ENCODE measurements at places on chromosomes 16 and 17.
A peak's percentile ranks its signal among the peaks of the same experiment; 100 is the strongest.

DNA sequence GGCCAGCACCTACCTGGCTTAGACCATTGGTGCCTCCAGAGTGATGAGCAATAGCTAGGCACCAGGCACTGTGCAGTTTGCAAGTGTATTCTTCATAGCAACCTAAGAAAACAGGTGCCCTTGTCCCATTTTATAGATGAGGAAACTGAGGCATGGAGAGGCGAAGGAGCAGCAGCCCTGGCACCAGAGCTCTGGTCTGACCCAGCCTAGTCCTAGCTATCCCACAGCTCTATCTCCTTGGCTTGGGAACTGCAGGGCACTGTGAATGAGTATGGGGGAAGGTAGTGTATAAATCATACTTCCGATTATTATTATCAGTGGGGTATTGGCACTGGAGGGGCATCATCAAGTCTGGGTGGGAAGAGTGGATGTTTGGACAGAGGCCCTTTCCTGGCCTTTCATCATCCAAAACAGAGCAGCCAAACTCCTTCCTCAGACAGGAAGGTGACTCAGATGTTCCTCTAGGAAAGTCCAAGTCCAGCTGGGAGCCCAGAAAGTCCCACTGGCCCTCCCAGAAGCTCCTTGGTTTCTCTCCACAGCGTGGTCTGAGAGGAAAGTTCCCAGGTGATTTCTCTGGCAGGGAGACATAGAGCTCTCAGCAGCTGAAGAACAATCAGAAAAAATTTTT, 32.0 kb upstream of the PLLP start:
- H3K4me1 ChIP-seq = peaks cover 41% of the 10 kb centered on the region
- peak overlapping the region; percentile 96 for H3K27ac ChIP-seq
- H3K36me3 ChIP-seq = no peaks in the 10 kb centered on the region

GRCh38 chr16:55002419-55002818, 71.8 kb downstream of the IRX5 start:
- H3K4me3 ChIP-seq = no peak overlapping the region
- no peak overlapping the region for H3K27ac ChIP-seq
- H3K4me1 ChIP-seq = no peaks in the 10 kb centered on the region

DNA sequence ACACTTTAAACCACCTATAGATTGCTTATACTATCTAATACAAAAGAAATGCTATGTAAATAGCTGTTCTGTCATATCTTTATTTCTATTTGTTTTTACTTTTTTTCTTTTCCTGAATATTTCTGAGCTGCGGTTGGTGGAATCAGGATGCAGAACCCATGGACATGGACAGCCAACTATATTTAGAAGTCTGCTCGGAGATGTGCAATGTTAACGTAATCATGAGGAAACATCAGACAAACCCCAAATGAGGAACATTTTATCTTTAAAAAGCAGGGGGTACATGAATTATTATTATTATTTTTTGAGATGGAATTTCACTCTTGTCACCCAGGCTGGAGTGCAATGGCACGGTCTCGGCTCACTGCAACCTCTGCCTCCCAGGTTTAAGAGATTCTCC, 31.4 kb upstream of the GHDC start:
- H3K27me3 ChIP-seq = no peaks in the 10 kb centered on the region
- H3K4me3 ChIP-seq = no peak overlapping the region
- no peak for DNase-seq
- H3K36me3 ChIP-seq = peaks cover 46% of the 10 kb centered on the region
- peaks cover 7% of the 10 kb centered on the region for H3K4me1 ChIP-seq
- no peak overlapping the region for H3K27ac ChIP-seq

DNA sequence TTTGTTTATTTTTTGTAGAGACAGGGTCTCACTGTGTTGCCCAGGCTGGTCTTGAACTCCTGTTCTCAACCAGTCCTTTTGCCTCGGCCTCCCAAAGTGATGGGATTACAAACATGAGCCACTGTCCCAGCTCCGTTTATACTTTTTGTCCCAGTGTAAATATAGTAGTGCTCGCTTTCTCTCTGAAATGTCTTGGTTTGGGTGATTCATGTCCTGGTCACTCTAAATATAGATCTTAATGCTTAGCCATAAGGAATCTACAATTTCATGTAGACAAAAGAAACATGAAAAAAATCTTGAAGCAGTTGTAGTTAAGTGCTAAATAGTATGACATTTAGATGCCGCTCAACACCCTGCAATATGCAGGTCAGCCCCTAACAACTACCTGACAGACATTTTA, 126.9 kb downstream of the KATNIP start:
- peaks cover 6% of the 10 kb centered on the region for H3K36me3 ChIP-seq
- H3K27ac ChIP-seq = no peak overlapping the region
- DNase-seq = no peak

GRCh38 chr17:27535975-27536374, 79.7 kb downstream of the KSR1 start:
- H3K36me3 ChIP-seq = no peaks in the 10 kb centered on the region
- H3K27me3 ChIP-seq = no peaks in the 10 kb centered on the region
- H3K4me1 ChIP-seq = peaks cover 22% of the 10 kb centered on the region

DNA sequence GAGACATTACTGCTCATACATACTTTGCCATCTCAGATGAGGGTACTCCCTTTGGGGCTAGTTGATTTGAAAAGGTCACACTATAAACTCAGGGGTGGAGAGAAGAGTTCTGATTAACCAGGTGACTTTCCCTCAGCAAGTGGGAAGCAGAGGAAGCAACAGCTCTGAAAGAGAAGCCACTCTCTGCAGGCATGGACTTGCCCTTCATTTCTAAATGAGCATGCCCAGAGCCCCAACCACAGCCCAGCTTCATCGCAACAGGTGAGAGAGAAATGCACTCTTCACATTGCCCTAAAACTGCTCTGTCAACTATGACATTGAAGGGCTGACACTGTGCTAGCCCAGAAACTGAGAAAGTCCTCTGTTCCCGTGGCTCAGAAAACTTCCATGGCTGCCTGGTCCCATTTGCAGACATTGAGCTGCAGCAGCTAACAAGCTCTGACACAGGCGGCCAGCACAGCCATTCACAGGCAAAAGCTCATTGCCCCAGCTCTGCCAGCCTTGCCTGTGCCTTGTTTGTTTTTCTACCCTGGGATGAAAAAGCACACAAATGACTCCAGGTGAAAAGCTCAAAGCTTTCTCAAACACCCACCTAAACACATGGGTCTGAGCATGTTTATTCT, 419.8 kb upstream of the DYNLRB2 start:
- H3K27me3 ChIP-seq = no peaks in the 10 kb centered on the region
- no peak for DNase-seq
- H3K27ac ChIP-seq = no peak overlapping the region
- no peaks in the 10 kb centered on the region for H3K4me1 ChIP-seq
- no peaks in the 10 kb centered on the region for H3K36me3 ChIP-seq

- no peaks in the 10 kb centered on the region for H3K27me3 ChIP-seq
- H3K4me1 ChIP-seq = peaks cover 5% of the 10 kb centered on the region
- no peak overlapping the region for H3K27ac ChIP-seq
- H3K36me3 ChIP-seq = no peaks in the 10 kb centered on the region
- no peak overlapping the region for H3K4me3 ChIP-seq
Observed at GRCh38 chr16:3054965-3055733, 8.8 kb downstream of the MMP25 start.

DNA sequence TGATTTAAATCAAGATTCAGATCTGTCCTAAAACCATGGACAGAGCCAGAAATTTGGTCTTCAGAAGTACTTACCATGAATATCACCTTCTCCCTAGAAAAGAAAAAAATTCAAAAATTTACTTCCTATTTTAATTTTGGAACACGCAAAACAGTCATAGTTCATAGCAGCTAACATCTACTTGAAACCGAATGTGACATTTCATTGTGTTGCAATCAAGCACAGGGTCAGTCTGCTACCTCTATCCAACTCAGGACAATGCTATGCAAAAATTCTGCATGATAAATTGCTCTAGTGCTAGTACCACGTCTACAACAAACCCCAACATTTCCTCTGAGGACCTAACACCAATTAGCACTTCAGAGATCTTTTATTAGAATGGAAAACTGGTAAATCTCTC, 7.7 kb downstream of the JPT1 start:
- H3K4me3 ChIP-seq = no peak overlapping the region
- no peaks in the 10 kb centered on the region for H3K36me3 ChIP-seq
- H3K4me1 ChIP-seq = no peaks in the 10 kb centered on the region
- no peak overlapping the region for H3K27ac ChIP-seq
- no peaks in the 10 kb centered on the region for H3K27me3 ChIP-seq
- no peak for DNase-seq

DNA sequence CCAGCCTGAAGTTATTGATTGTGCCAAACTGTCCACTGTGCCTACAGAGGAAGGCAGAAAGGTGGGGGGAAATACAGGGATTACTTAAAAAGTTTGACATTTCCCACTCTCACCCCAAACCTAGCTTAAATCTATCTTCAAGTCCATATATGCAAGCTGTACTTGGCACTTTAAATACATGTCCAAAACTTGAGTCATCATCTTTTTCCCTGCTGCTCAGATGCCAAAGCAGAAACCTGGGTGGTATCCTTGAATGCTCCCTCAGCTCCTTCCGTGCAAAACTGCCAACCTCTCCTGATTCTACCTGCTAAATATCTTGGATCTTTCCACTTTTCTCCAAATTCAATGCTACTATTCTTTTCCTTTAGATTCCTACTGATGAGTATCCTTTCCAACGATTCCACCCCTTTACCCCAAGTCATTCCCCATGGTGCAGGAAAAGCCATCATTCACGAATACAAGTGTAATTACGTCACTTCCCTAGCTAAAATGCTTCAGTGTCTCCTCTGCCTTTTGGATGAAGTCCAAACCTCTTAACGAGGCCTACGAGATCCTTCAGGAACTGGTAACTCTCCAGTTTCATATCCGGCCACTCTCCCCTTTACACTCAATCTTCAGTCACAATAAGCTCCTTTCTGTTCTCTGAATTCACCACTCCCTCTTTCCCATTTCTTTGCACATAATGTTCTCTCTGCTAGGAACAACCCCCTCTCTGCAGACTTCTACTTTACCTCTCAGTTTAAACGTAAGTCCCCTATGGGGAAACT, 9.3 kb downstream of the BECN1 start:
- no peak overlapping the region for H3K27ac ChIP-seq
- DNase-seq = no peak
- peaks cover 93% of the 10 kb centered on the region for H3K36me3 ChIP-seq
- no peaks in the 10 kb centered on the region for H3K27me3 ChIP-seq
- no peaks in the 10 kb centered on the region for H3K4me1 ChIP-seq
- H3K4me3 ChIP-seq = no peak overlapping the region

- no peak for DNase-seq
- H3K27ac ChIP-seq = no peak overlapping the region
- H3K27me3 ChIP-seq = no peaks in the 10 kb centered on the region
Observed at GRCh38 chr16:87845807-87846619, 23.3 kb downstream of the SLC7A5 start.

DNA sequence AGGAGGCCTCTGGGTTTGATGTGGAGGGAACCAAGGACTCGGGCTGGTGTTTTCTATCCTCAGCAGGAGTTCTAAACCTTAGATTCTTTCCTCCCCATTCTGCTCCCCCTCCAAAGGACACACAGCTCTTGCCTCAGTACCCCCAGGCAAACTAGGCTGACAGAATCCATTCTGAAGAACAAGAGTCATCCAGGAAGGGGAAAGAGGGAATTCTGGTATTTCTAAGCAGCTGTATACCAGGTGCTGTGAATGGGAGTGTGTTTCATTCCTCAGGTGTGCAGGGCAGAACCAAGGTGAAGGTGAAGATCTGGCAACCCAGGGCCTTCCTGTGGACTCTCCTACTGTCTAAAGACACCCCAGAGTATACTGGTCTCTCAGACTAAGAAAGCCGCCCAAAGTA, 4.1 kb downstream of the INPP5K start:
- H3K4me1 ChIP-seq = peaks cover 27% of the 10 kb centered on the region
- peak overlapping the region; percentile 80 for H3K27ac ChIP-seq
- no peaks in the 10 kb centered on the region for H3K27me3 ChIP-seq
- H3K36me3 ChIP-seq = peaks cover 33% of the 10 kb centered on the region
- DNase-seq = no peak

GRCh38 chr17:61251939-61252865, 147.4 kb upstream of the TBX2 start:
- H3K4me1 ChIP-seq = peaks cover 6% of the 10 kb centered on the region
- H3K27me3 ChIP-seq = no peaks in the 10 kb centered on the region
- peak; percentile 90 for DNase-seq
- peak overlapping the region; percentile 73 for H3K27ac ChIP-seq
- H3K4me3 ChIP-seq = no peak overlapping the region

GRCh38 chr17:4956493-4957061, 5.7 kb downstream of the ENO3 start:
- no peaks in the 10 kb centered on the region for H3K27me3 ChIP-seq
- H3K4me1 ChIP-seq = peaks cover 2% of the 10 kb centered on the region
- no peak overlapping the region for H3K4me3 ChIP-seq
- no peak for DNase-seq
- peaks cover 23% of the 10 kb centered on the region for H3K36me3 ChIP-seq
- H3K27ac ChIP-seq = no peak overlapping the region

DNA sequence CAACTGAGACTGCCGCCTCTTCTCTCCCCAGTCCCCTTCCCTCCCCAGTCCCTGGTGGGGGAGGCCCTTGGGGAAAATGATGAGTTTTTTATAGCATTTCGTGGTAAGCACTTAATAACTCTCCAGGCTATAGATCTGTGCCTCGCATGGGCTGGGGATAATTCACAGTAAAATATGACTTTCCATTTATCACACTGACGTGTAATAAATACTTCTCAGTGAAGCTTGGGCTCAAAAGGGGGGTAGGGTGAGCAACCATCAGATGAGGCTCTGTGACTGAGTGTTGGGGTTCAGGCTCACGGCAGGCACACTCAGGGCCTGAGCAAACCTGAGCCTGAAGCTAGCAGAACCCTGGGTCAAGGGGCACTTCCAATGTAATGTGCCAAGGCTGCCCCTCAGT, 101.6 kb downstream of the CCT6B start:
- H3K4me1 ChIP-seq = no peaks in the 10 kb centered on the region
- H3K36me3 ChIP-seq = no peaks in the 10 kb centered on the region
- no peak overlapping the region for H3K27ac ChIP-seq
- no peak overlapping the region for H3K4me3 ChIP-seq
- no peaks in the 10 kb centered on the region for H3K27me3 ChIP-seq
- DNase-seq = no peak

GRCh38 chr16:86899757-86900156, 321.4 kb downstream of the FOXL1 start:
- H3K4me3 ChIP-seq = no peak overlapping the region
- no peaks in the 10 kb centered on the region for H3K36me3 ChIP-seq
- no peak overlapping the region for H3K27ac ChIP-seq
- no peaks in the 10 kb centered on the region for H3K27me3 ChIP-seq
- DNase-seq = no peak
- H3K4me1 ChIP-seq = no peaks in the 10 kb centered on the region

DNA sequence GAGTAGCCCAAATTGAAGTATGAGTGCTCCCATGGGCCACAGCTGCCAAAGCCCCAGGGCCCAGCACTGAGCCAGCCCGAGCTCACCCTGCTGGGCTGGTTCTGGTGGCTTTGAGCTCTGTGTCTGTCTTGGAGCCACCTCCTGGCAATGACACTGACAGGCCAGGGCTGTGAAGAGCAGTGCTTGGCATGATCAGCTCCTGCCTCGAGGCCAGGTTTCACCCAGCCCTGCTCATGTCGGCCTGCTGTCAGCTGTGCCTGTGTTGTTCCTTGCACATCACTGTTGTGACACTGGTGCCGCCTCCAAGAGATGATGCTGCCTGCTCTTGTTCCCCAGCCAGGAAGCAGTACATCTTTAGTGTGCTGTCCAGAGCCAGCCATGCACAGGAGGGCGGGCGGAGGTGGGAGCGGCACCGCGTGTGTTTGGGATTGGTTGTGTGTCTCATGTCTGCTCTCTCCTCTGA, 26.0 kb downstream of the PLD6 start:
- no peak overlapping the region for H3K27ac ChIP-seq
- no peak for DNase-seq
- peaks cover 78% of the 10 kb centered on the region for H3K36me3 ChIP-seq
- H3K4me1 ChIP-seq = peaks cover 9% of the 10 kb centered on the region

Data from ascending aorta (tissue), 2 donors.